ENCODE measurements at places on chromosomes 5 and 9.

DNA sequence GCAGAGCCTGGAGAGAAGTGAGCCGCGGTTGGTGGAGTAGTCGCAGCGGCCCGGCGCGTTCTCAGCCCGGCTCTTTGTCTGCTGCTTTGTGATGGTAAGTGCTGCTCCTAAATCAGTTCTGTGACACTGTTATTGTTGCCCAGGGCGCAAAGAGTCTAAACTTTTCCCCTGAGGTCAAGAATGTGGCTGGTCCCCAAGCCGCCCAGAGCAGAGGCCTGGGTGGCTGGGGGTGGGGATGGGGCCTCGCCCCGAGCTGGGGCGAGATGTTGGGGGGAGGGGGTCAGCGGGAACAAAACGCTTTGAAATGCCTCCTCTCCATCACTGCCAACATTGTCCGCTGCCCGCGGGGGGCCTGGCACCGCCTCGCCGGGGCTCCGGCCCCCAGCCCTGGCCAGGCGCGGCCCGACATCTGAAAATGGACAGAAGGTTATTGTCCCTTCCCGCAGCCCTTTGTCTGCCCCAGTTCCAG lies 11.7 kb upstream of the CERCAM start:
- DNase-seq = no peak

DNA sequence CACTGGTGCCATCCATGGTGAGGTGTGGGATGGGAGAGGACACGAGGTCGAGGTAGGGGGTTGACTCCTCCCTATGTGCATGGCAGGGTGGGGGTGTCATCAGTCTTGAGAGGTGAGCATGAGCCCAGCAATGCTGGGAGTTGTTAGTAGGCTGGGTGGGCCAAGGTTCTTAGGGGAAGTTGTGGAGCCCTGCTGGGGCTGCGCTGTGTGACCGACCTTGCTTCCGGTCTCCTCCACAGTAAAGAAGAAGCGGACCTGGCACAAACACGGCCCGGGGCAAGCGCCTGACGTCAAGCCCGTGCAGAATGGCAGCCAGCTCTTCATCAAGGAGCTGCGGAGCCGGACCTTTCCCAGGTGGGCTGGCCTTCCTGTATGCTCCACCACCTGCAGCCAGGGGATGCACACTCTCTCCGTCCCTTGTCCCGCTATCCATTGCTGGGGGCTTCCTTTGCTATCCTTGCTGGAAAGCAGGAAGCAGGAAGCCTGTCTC lies 59.8 kb downstream of the PHF2 start:
- DNase-seq = no peak

- DNase-seq = no peak
Measured at GRCh38 chr5:21680196-21680595, 1172.9 kb downstream of the CDH12 start.

DNA sequence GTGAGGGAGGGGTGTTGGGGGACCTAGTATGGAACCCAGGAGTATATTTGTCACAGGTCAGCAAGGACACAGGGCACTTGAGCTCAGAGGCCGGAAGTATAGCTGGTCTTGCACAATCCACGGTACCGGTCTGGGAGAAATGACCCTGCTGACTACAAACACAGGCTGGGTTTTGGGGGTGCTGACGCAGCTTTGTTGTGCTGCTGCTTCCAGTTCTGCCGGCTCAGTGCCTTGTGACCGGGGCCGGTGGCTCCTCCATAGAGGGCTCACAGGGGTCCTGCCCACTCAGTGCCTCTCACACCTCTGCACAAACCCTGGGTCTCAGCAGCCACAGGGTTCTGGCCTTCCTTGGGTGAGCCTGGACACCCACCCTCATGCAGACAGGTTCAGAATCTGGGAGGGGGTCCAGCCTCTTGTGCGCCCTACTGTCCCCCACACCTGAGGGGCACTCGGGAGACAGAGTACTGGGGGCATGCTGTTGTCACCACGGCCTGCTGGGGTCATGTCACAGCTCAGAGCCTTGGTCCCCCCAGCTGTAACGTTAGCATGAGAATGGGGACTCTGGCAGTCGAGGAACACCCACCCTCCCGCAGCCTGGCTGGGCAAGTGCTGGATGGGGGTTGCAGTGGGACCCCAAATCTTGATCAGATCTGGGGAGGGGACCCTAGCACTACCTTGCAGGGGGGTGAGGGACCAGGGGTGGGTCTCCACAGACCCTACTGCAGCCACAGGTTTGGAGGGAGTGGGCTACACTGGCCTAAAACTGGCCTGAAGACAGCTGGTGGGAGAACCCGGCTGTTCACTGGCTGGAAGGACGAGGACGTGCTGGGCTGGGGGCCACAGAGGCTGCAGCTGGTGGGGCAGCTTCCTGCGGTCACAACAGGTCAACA lies 17.7 kb downstream of the NINJ1 start:
- DNase-seq = no peak

GRCh38 chr5:83414601-83415000 lies 56.9 kb upstream of the VCAN start:
- DNase-seq = no peak

GRCh38 chr5:73005886-73006285 lies 50.0 kb downstream of the FCHO2 start:
- no peak for DNase-seq

DNA sequence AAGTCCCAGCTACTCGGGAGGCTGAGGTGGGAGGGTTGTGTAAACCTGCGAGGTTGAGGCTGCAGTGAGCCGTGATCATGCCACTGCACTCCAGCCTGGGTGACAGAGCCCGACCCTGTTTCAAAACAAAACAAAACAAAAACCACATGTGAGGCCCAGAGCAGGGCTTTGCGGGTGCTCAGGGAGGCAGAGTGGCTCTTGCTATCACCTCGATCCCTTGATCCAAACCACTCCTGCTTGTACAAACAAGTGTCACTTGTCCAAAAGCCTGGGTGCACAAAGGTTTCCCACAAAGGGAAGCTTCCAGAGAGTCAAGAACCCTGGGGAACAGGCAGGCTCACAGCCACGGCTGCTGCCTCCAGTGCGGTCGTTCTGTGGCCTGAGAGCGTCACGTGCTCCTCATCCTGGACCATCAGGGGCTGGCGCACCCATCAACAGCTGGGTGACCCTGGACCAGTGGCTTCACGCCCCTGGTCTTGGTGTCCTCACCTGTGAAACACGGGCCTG lies 162.7 kb downstream of the C9orf50 start:
- DNase-seq = no peak

- no peak for DNase-seq
Measured at GRCh38 chr5:126455728-126456127, 32.5 kb downstream of the GRAMD2B start.

DNA sequence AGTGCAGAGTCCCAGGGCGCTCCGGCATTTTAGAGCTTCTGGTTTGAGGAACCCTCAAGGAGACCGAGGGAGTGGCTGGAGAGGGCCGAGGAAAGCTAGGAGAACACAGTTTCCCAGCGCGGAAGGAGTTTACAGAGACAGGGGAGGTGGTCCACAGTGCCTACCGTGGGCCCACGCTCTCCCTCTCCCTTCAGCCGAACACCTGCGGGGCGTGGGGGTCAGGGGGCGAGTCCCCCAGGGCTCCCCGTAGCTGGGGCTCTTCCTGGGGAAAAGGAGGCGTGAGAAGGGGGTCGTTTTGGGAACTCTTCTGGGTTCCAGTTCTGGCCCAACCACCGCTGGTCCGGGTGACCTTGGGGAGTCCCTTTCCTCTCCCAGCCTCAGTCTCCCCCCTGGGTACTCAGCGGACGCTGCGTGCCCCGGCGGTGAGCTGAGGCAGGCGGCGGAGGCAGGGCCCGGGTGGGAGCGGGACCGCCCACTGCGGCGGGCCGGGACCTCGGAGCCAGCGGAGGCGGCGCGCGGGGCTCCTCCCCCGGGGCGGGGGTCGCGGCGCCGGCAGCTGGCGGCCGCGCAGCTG lies 368 bp upstream of the FRMPD1 start:
- DNase-seq = no peak

GRCh38 chr5:124519396-124519795 lies 227.0 kb downstream of the ZNF608 start:
- no peak for DNase-seq

- no peak for DNase-seq
Measured at GRCh38 chr5:56475689-56476486, 242.8 kb upstream of the ANKRD55 start.

- DNase-seq = no peak
Measured at GRCh38 chr9:93958121-93958818, 3.1 kb upstream of the BARX1 start.

GRCh38 chr9:93204470-93205043 lies 20.6 kb downstream of the WNK2 start:
- no peak for DNase-seq

- no peak for DNase-seq
Measured at GRCh38 chr9:20442461-20443319, 179.6 kb downstream of the MLLT3 start.

- no peak for DNase-seq
Measured at GRCh38 chr5:175685701-175686350, 28.0 kb downstream of the HRH2 start.

DNA sequence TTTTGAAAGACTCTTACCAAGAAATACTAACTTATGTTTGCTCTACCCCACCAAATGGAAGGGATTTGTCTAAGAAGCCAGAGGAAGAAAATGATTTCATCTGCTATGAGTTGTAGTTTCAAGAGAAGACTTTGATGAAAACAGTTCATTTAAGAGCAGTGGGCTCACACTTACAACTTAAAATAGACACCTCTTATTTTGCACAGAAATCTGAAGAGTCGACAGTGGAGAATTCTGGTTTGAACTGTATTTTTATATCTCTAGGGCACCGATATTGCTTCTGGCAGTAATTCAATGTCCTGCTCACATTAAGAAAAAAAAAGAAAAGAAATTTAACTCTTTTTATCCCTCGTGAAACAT lies 1.9 kb upstream of the DAB2 start:
- DNase-seq = no peak

DNA sequence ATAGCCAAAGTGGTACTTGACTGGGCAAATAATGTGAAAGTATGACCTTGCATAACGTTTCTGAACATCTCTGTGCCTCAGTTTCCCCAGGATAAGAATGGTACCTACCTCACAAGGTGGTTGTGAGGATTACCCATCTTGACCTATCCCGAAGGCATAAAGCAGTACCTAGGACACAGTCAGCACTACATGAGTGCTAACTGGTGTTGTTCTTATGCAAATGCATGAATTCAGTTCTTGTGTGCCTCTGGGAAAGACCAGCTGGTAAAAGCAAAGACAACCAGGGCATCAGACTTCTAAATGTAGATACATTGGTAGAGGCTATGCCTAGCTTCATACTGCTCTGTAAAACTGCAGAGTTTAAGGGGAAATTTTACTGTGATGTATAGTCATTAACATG lies 21.8 kb upstream of the TMEM252 start:
- no peak for DNase-seq

DNA sequence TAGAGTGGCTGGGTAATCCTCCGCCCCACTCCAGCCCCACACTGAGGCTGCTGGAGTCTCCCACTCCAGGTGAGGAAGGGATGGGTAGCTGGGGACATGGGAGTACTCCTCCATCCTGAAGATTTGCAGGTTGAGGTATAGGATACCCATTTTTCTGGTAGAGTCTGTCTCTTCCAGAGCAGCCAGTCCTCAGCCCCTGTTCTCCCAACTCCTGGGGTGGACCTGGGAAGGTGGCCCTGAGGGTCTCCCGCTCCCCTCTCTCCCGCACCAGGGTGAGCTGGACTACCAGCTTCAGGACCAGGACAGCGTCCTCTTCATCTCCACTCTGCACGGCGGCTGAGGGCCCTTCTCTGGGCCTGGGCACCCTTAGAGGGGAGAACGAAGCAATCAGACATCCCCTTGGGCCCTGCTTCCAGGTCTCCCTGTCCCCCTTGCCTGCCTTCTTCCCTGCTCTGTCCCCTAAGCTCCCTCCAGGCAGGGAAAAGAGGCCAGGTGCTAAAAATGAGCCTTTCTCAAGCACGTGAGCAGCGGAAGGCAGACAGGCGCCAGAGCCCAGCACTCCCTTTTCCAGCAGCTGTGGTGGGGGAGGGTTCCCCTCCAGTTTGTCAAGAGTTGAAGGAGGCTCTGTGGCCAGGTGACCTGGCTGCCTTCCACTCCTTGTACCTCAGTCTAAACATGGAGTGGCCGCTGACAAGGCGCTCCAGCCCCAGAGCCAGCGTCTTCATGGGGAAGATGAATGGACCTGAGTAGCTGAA lies 18.4 kb downstream of the URM1 start:
- peak; percentile 92 for DNase-seq

GRCh38 chr9:135502873-135503321 lies 2.4 kb downstream of the MRPS2 start:
- DNase-seq = no peak

DNA sequence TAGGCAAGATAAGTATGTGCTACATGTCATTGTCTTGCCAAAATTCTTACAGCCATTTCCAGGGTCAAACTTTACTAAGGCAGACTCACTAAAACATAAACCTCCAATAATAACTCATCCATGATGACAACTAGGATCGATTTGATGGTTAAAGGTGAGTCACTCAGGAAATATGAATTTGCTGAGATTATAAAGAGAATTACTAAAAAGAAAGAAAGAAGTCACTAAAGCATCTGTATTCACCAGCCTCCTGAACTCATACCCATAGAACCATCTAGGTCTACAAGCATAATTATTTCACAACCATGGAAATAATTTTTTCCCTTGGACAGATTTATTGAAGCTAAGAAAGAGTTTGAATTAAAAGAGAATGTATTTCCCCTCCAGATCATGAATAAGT lies 258.6 kb downstream of the TLE1 start:
- no peak for DNase-seq

DNA sequence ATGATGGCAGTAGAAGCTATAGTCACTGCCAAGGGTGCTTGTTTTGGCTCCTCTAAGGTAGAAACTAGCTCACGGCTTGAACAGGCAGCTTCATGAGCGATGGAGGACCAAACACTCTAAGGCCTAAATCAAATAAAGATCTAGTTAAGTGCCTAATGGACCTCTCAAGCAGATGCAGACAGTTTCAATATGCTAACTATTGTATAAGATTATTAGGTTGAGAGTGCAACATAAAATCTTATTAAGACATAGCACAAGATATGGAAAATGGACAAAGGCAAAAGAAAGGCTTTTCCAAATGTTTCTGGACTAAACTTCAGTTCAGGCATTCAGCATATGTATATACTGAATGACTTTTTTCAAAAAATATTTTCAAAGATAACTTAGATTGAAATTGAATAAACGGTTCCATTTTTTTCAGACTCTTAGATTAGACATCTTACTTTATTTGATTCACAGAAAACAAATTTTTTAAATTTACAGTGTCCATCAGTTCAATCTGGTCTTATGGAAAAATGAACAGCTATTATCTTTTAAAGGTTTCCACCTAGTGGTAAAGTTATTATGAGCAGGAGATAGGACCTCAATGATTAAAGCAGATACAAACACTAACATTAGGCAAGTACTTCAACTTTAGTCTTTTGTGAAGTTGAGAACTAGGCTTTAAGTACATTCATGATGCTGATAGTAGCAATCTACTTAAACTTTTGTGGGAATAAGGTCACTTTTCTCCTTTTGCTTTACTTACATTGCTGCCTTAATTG lies 1167.7 kb downstream of the MAT2B start:
- no peak for DNase-seq

DNA sequence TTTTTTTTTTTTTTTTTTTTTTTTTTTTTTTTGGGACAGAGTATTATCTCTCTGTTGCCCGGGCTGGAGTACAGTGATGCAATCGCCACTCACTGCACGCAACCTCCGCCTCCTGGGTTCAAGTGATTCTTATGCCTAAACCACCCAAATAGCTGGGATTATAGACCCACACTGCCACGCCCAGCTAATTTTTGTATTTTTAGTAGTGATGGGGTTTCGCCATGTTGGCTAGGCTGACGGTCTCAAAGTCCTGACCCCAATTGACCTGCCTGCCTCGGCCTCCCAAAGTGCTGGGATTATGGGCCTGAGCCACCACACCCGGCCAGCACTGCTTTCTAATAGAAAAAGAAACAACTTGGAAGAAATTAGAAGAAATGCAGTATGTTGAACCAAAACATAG lies 39.2 kb downstream of the TTC1 start:
- no peak for DNase-seq
